Body of pancreas (tissue), 4 donors: ENCODE measurements at places on chromosomes 2 and 18.

GRCh38 chr2:145075454-145076062 is 555.6 kb upstream of the ZEB2 start:
- no peak for DNase-seq

- no peak for DNase-seq
Observed at GRCh38 chr2:100940240-100940639, 61.8 kb upstream of the RPL31 start.

GRCh38 chr2:174328114-174328960 is 6.4 kb upstream of the SP9 start:
- no peak for DNase-seq

- DNase-seq: no peak
Observed at GRCh38 chr2:8882094-8882493, 44.7 kb upstream of the KIDINS220 start.

DNA sequence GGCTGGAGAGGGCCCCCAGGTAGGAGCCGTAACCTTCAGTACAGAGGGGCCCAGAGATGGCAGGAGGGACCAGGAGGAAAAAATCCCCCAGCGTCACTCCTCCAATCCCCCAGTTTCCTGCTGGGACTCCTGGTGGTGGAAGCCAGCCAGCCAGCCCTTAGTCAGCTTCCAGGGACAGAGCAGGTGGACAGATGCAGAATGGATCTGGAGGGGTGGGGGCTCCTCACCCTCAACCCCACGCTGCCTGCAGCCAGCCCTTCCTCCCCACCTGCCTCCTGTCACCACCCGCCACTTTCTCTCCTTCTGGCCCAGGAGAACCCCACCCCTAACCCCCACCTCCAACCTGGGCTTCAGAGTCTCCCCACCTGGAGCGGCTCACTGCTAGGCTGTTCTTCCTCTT is 21.1 kb downstream of the EMX1 start:
- DNase-seq: no peak

GRCh38 chr2:12883906-12884305 is 167.2 kb downstream of the TRIB2 start:
- no peak for DNase-seq

DNA sequence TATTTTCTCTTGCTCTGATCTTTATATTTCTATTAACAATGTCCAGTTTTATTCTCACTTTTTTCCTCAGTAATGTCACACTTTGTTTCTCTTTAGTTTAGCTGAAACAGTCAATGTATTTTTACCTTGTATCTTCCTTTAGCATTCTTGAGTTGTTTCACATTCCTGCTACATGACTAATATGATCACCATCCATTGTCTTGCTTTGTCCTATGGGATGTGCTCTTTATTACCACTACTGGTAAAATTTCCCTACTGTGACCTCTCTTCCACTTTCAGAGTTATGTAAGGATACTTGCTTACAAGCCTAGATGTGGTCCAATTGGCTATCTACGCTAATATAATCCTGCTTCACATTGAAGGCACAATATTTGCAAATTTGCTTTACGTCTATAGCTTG is 457.9 kb downstream of the PIK3C3 start:
- DNase-seq: no peak

GRCh38 chr2:44450806-44451205 is 89.1 kb downstream of the CAMKMT start:
- DNase-seq: no peak

- no peak for DNase-seq
Observed at GRCh38 chr18:77551055-77551454, 301.4 kb downstream of the GALR1 start.

- no peak for DNase-seq
Observed at GRCh38 chr2:55026202-55026601, 24.0 kb downstream of the RTN4 start.

- no peak for DNase-seq
Observed at GRCh38 chr2:16186661-16187481, 246.5 kb downstream of the MYCN start.

DNA sequence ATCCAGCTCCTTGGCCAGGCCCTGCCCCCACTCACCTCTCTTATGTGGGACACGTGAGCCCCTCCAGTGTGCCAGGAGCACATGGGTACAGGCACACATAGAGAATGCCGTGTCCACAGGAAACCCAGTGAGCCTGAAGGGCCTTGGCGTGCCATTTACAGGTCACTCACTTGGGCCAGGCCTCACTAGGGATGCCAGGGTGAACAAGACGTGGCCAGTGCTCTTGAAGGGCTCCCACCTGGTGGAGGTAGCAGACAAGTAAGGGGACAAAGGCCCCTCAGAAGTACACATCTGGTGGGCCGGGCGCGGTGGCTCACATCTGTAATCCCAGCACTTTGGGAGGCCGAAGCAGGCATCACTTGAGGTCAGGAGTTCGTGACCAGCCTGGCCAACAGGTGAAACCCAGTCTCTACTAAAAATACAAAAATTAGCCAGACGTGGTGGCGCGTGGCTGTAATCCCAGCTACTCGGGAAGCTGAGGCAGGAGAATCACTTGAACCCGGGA is 15.1 kb upstream of the C1QL2 start:
- DNase-seq: no peak

DNA sequence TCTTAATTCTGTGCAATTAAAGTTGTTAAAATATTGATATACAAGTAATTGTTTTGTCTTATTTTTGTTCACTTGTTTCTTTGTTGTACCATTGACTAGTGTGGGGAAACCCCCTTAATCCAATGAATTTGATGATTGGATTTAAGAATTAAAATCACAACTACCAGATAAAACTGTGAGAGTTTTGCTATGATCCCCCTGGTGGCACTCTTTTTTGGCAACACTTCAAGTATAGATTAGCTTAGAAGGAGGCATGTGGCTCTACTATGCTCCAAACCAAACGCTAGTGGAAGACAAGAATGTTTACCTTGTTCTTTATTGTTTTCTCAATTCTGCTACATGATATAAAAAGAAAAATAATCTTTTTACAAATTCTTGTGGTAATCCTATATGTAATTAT is 477.8 kb upstream of the ETAA1 start:
- no peak for DNase-seq

- no peak for DNase-seq
Observed at GRCh38 chr2:134336352-134336751, 82.5 kb downstream of the MGAT5 start.

GRCh38 chr2:85669549-85669948 is 1.6 kb upstream of the SFTPB start:
- DNase-seq: no peak

DNA sequence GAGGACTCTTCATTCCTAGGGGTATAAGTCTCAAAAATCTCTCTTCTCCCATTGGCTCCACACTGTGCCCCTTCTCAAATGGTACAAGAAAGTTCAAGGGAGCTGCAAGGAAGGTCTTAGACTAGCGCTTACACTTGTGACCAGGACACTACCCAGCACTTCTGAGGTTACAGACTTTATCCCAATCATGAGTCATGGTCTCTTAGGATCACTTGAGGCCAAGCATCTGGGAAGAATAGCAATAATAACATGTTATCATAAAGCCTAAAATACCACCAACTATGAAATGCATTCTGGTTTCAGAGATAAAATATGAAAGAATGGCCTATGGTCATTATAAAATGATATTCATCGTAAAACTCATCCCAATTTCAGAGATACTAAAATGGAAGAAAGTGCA is 309.9 kb upstream of the PKDCC start:
- DNase-seq: no peak

GRCh38 chr2:99806758-99807157 is 316.9 kb upstream of the REV1 start:
- no peak for DNase-seq

DNA sequence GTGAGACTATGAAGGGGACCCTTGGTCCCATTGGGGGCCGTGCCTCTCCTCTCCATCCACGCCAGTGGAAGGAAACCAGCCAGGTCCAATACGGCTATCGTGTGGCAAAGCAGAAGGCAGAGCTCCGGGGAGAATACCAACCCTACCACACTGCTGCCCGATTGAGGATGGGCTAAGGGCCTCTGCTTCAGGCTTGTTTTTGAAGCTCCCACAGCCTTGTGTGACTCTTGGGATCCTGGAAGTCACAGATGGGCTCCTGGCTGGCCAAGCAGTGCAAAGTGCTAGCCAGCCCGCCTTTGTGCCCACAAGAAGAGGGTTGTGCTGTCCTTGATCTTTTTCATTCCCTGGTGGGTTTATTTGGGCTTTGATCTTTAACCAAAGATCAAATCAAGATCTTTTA is 70.6 kb upstream of the ID2 start:
- DNase-seq: no peak

- DNase-seq: no peak
Observed at GRCh38 chr18:49844903-49845302, 31.6 kb upstream of the ACAA2 start.

DNA sequence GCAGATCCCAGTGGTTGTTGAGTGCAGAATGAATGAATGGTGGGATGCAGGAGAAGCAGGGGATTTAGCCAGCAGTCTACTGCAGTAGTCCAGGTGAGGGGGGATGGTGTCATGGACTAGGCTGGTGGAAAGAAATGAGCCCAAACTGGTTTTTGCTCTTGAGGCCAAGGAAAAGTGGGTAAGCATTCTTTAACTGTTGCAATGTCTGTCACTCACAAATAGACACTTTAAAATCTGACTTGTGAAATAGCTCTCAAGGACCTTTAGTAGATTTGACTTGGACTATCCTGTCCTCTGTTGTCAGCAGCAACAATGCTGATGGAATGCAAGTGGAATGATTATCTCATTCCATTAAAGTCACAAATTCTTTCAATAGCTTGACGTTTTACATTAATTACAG is 37.5 kb upstream of the STK17B start:
- DNase-seq: no peak

GRCh38 chr2:225893151-225893550 is 493.6 kb downstream of the NYAP2 start:
- no peak for DNase-seq

- DNase-seq: no peak
Observed at GRCh38 chr18:78364388-78364960, 615.1 kb upstream of the SALL3 start.

DNA sequence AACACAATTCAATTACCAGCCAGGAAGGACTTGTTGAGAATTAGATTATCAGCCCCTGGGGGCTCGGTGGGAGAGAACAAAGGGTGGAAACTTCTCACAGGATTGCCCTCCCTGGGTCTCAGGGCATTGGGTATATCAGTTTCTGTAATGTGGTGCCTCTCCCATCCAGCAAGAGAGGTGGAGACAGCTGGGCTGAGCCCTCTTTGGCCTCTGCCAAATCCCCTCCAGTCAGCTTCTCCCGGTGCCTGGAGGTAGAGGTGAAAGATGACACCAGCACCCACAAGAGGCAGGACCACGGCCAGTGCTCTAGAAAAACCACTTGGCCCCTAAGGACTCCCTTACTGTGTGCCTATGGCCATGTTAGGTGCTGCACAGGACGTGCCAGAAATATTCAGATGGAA is 179.7 kb downstream of the HAUS1 start:
- no peak for DNase-seq

DNA sequence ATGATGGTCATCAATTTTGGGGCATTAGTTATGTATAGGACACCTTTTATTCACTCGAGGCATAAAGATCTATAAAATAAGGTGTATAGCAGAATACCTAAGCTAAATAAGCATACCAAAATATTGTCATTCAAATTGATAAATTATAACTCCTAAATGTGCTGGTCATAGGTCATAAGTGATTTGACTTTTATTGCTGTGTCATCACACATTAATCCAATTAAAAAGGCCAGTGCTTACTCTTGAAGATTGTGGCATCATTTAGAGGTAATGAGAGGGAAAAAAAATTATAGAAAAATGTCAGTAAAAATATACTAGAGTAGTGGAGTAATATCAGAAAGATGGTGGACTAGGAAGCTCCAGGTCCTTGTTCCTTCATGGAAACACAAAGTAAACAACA is 346.9 kb upstream of the LRRTM1 start:
- DNase-seq: no peak

GRCh38 chr2:27652790-27653189 is 10.6 kb downstream of the SUPT7L start:
- DNase-seq: no peak

- no peak for DNase-seq
Observed at GRCh38 chr2:195552581-195552980, 104.4 kb upstream of the SLC39A10 start.

GRCh38 chr18:58544616-58545337 is 84.1 kb downstream of the ALPK2 start:
- DNase-seq: no peak
